ENCODE measurements at places on chromosomes 1 and 21.

DNA sequence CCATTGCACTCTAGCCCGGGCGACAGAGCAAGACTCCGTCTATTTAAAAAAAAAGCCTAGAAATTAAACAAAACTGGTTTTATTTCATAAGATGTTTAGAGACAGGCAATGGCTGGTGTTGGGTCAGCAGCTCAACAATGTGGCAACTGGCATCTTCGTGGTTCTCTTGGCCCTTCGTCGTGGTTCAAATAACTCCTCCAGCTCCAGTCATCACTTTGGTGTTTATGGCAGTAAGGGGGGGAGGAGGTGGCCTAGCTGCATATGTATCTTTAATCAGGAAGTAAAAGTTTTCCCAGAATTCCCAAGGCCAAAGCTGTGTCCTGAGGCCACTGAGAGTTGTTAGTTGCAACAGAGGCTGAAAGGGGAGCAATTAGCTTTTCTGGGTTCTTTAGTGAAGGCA lies 13.0 kb upstream of the LTN1 start:
- no peak for DNase-seq

- no peak for DNase-seq
Observed at GRCh38 chr1:935751-936231, 12.1 kb downstream of the SAMD11 start.

- peak; percentile 71 for DNase-seq
Observed at GRCh38 chr1:33342041-33342723, 21.3 kb upstream of the A3GALT2 start.

GRCh38 chr1:53249706-53250105 lies 11.4 kb upstream of the MAGOH start:
- DNase-seq, result no peak

- DNase-seq, result no peak
Observed at GRCh38 chr1:77541162-77541545, 141.3 kb downstream of the ZZZ3 start.

- DNase-seq, result peak; percentile 41
Observed at GRCh38 chr1:172320733-172321132, 99.8 kb upstream of the C1orf105 start.

- peak; percentile 87 for DNase-seq
Observed at GRCh38 chr1:151547119-151547899, 7.2 kb downstream of the TUFT1 start.

DNA sequence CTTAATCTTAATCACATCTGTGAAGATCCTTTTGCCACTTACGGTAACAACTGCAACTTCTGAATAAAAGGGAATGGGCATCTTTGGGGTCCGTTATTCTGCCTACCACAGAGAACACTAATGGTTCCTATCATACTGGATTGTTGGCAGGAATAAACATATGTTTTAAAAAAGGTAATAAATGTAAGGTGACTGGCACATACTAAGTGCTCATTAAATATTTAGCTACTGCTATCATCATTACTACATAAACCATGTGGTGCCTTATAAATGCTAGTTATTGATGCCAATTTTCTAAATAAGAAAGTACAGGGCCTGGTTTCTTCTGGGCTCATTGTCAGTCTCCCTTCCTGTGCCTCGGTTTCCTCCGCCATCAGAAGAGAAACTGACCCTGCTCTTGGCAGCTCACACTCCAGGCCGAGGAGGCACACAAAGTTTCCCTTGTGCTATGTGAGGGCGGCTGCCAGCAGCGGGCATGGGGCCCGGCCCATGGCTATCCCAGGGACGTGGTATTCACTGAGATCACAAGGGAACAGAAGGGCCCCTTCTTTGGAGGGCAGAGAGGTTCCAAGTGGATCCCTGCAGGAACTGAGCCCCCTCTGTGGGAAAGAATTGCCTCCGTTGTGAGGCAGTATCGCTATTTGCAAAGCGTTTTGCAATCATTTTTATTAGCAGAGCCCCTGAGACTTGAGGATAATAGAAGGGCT lies 26.2 kb downstream of the NAV1 start:
- DNase-seq, result no peak

GRCh38 chr1:234559152-234559901 lies 50.7 kb downstream of the IRF2BP2 start:
- no peak for DNase-seq

- no peak for DNase-seq
Observed at GRCh38 chr21:45899317-45900033, 82.1 kb upstream of the COL6A1 start.

GRCh38 chr21:44078411-44078981 lies 28.7 kb upstream of the PWP2 start:
- no peak for DNase-seq

- DNase-seq, result no peak
Observed at GRCh38 chr21:42460391-42461184, 35.4 kb downstream of the RSPH1 start.

DNA sequence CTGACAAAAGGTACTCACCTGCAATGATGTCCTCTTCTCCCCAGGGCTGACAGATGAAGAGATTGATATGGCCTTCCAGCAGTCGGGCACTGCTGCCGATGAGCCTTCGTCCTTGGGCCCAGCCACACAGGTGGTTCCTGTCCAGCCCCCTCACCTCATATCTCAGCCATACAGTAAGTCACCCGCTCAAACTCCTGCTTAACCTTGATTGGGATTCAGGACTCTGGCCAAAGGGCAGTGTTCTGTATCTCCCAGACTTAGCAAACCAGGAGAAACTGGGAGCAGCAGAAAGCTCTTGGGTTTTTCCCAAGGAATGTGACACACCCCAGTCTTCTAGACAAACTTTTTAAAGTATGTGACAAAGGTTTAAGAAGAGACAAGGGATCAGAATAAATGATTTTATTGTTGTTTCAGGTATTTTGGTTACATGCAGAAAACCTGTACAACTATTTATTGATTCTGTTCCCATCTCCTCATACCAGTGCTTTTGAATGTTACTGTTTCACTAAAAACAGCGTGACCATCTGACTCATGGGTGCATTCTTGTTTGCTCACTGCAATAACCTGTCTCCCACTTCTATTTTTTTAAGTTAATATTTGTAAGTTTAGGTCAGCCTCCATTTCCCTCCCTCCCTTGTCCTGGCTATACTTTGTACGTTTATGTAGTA lies 124.6 kb downstream of the PEX14 start:
- peak; percentile 25 for DNase-seq

GRCh38 chr1:229243638-229244037 lies 27.3 kb upstream of the RAB4A start:
- DNase-seq, result no peak

DNA sequence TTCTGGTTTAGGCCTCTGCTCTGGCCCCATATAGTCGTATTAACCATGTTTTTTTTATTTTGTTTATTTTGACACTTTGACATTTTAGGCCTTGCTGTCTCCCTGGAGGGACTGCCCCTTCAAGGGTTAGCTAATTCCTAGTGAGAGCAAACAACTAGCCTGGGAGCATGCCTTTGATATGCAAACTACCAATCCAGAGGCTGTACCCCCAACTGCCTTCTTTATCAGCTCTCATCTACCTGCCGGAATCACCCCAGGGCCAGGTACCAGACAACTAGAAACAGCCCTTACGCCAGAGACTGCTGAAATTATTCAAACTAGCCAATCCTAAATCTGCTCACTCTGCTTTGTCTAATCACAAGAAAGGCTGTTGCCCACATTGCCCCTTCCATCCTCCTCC lies 13.0 kb upstream of the ST6GALNAC5 start:
- DNase-seq, result no peak

DNA sequence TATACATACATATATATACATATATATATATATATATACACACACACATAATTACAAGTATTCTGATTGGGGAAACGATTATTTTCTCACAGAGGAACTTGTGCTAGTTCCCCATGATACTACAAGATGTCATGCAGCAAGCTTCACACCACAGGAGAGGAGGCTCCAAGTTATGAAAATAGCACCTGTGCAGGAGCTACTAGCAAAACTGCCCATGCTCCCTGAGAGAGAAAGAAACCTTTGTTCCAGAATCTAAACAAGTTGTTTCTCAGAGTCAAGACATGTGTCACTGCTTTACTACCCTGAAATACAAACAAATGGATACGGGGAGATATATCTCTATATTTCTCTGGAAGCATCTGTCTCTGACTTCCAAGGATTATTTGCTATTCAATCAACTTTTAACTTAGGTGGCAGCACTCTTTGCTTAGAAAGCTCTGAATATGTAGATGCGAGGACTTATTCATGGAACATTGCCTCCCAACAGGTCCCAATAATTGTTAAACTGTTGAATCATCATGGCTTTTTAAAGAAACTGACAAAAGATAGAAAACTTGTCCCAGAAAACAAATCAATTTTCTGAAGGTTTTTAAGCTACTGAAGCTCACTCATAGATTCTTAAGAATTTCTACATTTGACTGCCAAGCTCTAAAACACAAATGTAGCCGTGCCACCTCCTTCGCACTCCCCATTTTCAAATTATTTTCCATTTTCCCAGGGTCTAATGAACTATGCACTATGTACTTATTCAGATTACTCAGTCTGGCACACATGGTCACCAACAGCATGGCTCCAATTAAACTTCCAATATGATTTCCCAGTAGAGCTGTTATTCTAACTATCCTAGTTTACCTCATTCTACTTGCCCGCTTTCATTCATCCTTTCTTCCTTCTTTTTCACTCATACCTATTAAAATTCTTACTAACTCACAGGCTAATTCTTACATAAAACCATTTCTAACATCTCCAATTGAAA lies 929.1 kb downstream of the LTN1 start:
- no peak for DNase-seq

GRCh38 chr1:113783254-113784103 lies 24.2 kb upstream of the PHTF1 start:
- DNase-seq, result no peak

DNA sequence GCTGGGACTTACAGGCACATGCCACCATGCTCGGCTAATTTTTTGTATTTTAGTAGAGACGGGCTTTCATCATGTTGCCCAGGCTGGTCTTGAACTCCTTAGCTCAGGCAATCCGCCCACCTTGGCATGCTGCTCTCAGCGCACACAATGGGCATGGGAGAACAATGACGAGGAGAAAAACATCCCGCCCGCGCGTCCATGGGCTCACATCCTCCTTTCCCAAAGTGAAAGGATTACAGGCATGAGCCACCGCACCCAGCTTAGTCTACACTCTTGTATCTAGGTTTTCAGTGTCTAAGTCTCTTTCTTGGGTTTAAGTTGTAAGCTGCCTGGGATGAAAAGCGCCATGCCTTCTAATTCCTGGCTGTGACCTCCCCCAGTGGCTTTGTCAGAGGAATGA lies 37.9 kb downstream of the CDK18 start:
- no peak for DNase-seq

DNA sequence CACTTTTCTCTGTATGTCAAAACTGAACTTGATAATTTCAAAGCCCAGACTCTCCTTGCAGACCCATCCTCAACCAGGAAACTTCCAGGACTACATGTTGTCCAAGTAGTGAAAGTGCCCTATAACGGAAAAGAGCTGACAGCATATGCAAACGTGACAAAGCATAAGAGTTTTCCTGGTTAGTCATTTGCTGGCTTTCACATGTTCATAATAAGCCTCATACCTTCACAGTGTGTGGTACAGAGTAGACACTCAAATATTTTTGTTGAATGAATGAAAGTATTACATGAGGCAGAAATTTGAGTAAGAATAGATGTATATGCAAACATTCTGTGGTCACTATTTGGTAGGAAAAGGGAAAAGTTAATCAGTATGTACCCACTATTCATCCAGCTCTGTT lies 473.3 kb downstream of the MRPL39 start:
- no peak for DNase-seq

- no peak for DNase-seq
Observed at GRCh38 chr21:42962380-42963007, 11.9 kb upstream of the PKNOX1 start.

GRCh38 chr1:106995970-106996369 lies 60.5 kb upstream of the PRMT6 start:
- DNase-seq, result no peak

DNA sequence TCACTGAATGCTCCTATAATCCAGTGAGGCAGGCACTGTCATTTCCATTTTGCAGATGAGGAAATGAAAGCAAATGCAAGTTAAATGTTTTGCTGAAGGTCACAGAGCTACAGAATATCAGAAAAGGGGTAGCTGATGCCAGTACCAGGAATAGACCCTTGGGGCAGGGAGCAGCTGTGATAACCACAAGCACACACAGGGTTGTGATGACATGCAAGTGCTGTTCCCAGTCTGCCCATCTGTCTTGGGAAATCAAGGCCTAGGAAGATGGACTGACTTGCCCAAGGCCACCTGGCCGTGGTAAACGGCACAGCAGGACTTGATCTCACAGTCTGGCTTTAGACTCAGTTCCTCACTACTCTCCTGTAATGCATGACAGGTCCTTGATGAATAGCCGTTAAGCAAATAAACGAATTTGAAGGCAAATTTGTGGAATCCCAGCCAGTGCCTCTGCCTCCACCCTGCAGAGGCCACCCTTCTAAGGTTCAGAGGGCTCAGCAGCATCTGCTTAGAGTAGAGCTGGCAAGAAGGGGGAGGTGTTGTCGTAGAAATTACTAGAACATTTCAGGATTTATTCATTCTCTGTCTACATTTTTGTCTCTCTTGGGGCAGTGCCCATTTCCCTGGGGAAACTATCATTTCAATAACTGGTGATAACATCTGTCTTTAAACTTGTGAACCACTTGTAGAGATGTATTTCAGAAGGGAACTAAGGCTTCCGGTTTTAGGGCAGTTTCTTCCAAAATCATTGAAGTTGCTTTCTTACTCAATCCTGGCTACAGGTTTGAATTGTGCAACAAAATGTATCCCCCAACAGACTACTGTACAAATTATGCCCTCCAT lies 53.2 kb upstream of the MRPS6 start:
- no peak for DNase-seq

GRCh38 chr1:71086331-71086730 lies 5.5 kb upstream of the ZRANB2 start:
- DNase-seq, result peak; percentile 11

GRCh38 chr1:46535063-46535462 lies 16.4 kb downstream of the KNCN start:
- DNase-seq, result no peak

GRCh38 chr1:20903437-20903836 lies 116.3 kb upstream of the HP1BP3 start:
- no peak for DNase-seq

DNA sequence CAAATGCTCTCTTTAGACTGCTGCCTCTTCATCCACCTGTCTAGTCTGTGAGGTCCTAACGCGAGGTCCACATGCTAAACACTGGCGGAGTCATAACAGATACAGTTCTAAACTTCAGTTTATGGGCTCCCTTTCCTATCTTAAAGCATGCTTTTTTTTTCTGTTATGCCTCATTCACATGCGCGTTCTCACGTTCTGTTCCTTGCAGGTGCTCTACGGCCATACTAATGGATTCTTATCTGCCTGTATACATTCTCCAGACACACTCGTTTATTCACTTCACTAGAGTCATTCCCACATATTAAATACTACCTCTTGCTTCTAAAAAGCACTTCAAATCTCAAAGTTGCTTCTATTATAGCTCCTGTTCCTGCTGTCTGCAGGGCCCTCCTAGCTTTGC lies 38.7 kb downstream of the PHC2 start:
- DNase-seq, result no peak

- no peak for DNase-seq
Observed at GRCh38 chr1:87106144-87106543, 191.7 kb downstream of the HS2ST1 start.

DNA sequence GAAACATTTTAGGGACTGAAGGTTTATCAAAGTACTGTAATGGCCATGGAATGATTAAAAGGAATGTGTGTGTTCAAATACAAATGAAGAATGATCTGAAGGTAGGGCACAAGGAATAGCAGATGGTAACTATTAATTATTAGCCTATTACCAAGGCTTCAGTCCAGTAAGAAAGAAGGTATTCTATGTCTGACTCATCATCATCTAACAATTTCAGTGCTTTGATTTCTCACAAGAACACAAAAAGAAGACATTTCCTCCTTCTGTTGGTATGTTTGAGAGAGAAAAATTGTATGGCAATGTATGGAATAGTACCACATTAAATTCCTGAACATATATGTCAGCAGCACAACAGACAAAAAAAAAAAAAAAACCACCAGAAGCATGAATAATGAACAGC lies 57.5 kb downstream of the TYW3 start:
- no peak for DNase-seq

Data from AG09309 (cell line).